ENCODE measurements at places on chromosomes 2 and 18. TPM values are rescaled to one million over a fixed set of nuclear protein-coding genes. Genes with fewer than 3 reads are reported as not detected.

The FBLN7 gene
- total RNA-seq: 5.8 TPM

DNA sequence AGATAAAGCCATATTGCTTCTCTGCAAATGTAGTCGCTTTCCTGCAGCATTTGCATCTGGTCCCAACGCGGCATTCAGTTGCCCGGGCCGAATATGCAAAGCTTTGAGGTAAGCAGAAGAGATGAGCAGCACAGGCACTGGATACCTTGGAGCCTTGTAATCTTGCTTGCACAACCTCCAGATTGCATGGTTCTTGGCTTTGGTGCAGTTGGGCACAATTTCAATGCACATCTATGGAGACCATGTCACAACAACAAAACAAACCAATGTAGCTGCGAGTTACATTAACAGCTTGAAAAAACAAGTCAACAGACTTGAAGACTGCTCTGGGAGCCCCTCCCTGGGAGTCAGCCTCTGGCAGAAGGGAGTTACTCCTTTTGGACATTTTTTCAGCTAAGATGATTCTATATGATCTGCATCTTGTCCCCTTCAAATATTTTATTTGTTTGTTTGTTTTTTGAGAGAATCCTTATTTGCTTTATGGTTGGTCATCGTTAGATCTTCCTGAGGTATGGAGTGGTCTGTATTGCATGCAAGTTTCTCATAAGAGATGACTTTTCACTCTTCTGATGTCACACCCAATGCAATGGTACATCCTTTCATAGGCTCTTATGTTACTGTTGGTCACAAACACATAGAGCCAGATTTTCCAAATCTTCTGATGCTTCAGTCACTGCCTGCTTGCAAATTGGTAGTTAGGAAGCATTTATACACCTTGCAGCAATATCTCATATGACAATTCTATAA, 113.5 kb downstream of the EFEMP1 start:
- H3K36me3 ChIP-seq: no peaks in the 10 kb centered on the region
- peaks cover 10% of the 10 kb centered on the region for H3K4me1 ChIP-seq
- H3K27me3 ChIP-seq: no peaks in the 10 kb centered on the region
- no peak overlapping the region for H3K27ac ChIP-seq
- H3K4me3 ChIP-seq: no peak overlapping the region
- DNase-seq: no peak

DNA sequence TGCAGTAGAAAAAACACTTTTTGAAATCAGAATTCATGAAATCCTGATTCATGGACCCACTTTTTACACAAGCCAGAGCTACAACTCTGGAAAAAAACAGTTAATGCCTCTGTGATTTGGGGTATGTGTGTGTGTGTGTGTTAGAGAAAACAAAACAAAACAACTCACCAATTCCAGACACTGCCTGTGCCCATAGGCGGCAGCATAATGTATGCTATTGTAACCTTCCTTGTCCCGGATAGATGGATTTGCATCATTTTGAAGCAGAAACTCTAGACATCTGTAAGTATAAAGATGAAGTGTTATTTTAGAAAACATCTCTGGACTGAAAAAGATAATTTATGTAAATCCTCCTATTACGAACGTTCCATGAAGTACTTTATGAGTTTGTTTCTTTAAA, 152.0 kb upstream of the PGAP1 start:
- H3K27ac ChIP-seq: no peak overlapping the region
- H3K36me3 ChIP-seq: no peaks in the 10 kb centered on the region
- H3K4me3 ChIP-seq: no peak overlapping the region
- no peak for DNase-seq

DNA sequence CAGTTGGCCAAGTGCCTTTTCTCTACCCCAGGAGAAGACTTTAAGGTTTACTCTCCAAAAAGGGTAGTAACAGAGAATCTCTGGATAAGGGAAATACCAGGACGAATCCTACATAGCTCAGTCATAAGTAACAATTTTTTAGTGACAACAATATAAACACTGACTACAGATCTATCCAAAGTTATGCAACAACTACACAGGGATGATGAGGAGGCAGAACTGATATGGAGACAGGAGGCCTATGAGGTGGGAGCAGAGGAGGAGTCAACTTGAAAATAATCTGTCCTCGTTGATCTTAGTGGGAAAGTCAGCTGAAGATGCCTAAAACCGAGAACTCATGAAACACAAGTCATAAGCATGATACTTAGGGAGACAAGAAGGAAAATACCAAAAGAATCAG, 40.2 kb downstream of the SLC35F5 start:
- H3K4me3 ChIP-seq: no peak overlapping the region
- no peak for DNase-seq
- peak overlapping the region; percentile 25 for H3K27ac ChIP-seq
- no peaks in the 10 kb centered on the region for H3K27me3 ChIP-seq
- H3K36me3 ChIP-seq: peaks cover 48% of the 10 kb centered on the region

GRCh38 chr2:198351647-198352046, 547.3 kb downstream of the PLCL1 start:
- H3K36me3 ChIP-seq: no peaks in the 10 kb centered on the region
- H3K27ac ChIP-seq: no peak overlapping the region
- DNase-seq: no peak

- H3K36me3 ChIP-seq: no peaks in the 10 kb centered on the region
- peaks cover 1% of the 10 kb centered on the region for H3K27me3 ChIP-seq
- DNase-seq: peak; percentile 87
- peaks cover 6% of the 10 kb centered on the region for H3K4me1 ChIP-seq
- H3K4me3 ChIP-seq: no peak overlapping the region
These were observed 27.8 kb upstream of the GAREM2 start for GRCh38 chr2:26144953-26145680.

The AMER3 gene
- total RNA-seq: not detected

DNA sequence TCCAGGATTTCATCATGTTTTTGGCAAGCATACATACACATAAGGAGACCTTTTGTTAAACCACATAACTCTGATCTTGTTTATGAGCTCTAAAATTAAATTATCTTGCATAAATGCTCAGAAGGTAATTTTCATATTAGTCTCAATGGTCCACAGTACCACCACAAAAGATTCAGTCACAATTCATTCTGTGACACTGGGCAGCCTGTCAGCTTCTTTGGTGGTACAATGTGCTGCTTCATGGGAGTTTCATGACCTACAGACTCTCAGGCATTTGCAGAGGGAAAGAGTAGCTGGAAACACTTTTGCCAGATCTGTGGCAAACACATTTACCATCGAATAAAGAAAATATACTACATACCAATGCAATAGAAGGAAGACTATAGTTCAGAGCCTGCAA, 51.3 kb upstream of the ZNF397 start:
- peaks cover 6% of the 10 kb centered on the region for H3K27me3 ChIP-seq
- no peak for DNase-seq
- H3K36me3 ChIP-seq: no peaks in the 10 kb centered on the region
- H3K4me3 ChIP-seq: no peak overlapping the region
- no peak overlapping the region for H3K27ac ChIP-seq

The APLF gene
- 10.0 TPM for total RNA-seq

DNA sequence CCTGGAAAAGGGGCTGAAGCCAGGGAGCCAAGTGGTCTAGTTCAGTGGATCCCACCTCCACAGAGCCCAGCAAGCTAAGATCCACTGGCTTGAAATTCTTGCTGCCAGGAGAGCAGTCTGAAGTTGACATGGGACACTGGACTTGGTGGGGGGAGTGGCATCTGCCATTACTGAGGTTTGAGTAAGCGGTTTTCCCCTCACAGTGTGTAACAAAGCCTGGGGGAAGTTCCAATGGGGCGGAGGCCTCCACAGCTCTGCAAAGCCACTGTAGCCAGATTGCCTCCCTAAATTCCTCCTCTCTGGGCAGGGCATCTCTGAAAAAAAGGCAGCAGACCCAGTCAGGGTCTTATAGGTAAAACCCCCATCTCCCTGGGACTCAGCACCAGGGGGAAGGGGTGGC, 144.4 kb downstream of the PTPRM start:
- no peak overlapping the region for H3K27ac ChIP-seq
- H3K4me3 ChIP-seq: no peak overlapping the region
- no peaks in the 10 kb centered on the region for H3K27me3 ChIP-seq
- no peaks in the 10 kb centered on the region for H3K36me3 ChIP-seq

DNA sequence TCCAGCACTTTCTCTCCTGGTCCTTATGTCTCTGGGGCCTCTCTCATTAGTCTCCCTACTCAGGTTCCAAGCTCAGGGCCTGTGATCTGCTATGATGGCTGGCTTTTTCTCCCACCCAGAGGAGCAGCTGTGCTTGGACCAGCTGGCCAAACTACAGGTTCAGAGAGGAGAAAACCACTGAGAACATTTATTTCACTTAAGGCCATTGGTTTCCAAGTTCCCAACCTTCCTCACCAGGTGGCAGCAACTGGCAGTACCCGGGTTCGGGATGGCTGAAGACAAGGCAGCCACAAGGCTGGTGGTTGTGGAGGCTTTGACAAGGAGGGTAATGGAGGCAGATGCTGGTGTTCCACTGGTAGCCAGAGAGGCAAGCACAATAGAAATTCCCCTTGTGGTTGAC, 29.9 kb upstream of the SELENOI start:
- no peaks in the 10 kb centered on the region for H3K4me1 ChIP-seq
- H3K27me3 ChIP-seq: peaks cover 19% of the 10 kb centered on the region
- no peak for DNase-seq
- H3K4me3 ChIP-seq: no peak overlapping the region

DNA sequence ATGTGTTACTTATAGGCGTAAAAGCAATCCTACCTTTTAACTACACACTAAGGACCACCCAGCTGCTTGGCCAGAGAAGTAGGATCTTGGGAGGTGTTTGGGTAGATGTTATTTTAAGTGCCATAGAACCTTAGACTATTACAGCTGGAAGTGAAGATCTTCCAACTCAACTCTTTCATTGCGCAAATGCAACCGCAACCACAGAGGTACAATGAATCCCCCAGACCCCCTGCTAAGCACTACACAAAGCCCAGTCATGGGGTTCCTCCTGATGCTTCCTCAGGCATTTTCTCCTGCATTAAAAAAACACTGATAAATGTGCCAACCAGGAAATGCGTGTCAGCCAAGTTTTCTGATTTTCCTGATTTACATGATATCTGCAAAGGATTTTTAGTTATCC, 246.0 kb downstream of the LRRTM1 start:
- no peaks in the 10 kb centered on the region for H3K4me1 ChIP-seq
- no peaks in the 10 kb centered on the region for H3K36me3 ChIP-seq
- H3K4me3 ChIP-seq: no peak overlapping the region
- no peak for DNase-seq
- H3K27ac ChIP-seq: no peak overlapping the region

The FOXI3 gene
- not detected for total RNA-seq

DNA sequence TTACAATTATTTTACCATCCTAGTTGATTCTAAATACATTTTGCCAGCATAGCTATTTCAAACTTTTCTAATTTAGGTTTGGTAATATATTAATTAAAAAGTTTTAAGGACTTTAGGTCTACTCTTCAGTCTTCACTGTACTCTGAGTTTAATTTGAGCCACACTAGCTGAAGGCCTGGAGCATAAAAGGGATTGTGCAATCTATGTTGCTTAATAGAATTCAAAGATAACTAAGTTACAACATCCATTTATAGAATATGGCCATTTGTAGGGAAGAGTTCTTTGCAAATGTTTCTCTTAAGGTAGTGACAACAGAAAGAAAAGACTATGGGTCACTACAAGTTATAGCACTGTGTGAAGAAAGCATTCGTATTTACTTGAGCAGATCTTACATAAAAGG, 702.2 kb upstream of the NRXN1 start:
- no peak overlapping the region for H3K4me3 ChIP-seq
- H3K36me3 ChIP-seq: no peaks in the 10 kb centered on the region
- DNase-seq: peak; percentile 41
- no peak overlapping the region for H3K27ac ChIP-seq
- H3K27me3 ChIP-seq: no peaks in the 10 kb centered on the region

- H3K27ac ChIP-seq: no peak overlapping the region
- H3K4me3 ChIP-seq: no peak overlapping the region
- DNase-seq: no peak
- no peaks in the 10 kb centered on the region for H3K4me1 ChIP-seq
- H3K36me3 ChIP-seq: no peaks in the 10 kb centered on the region
These were observed 52.3 kb downstream of the C18orf63 start for GRCh38 chr18:74367905-74368304.

DNA sequence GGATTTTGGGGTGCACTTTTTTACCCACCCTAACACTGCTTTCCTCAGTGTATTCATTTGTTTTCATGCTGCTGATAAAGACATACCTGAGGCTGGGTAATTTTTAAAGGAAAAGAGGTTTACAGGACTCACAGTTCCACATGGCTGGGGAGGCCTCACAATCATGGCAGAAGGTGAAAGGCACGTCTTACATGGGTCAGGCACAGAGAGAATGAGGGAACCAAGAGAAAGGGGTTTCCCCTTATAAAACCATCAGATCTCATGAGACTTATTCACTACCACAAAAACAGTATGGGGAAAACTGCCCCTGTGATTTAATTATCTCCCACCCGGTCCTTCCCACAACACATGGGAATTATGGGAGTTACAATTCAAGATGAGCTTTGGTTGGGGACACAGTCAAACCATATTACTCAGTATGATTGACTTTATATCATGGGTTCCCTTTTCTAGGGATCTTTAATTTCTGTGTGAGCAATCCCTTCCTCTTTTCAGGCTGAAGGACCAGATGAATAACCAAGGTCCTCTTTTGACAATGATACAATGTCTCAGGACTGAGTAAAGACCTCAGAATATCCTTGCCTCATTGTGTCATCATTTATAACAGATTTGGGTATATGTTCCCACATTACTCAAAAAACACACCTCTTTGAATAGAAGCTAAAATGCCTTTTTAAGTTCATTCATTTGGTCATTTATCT, 100.1 kb upstream of the TRIB2 start:
- H3K4me3 ChIP-seq: no peak overlapping the region
- H3K4me1 ChIP-seq: peaks cover 14% of the 10 kb centered on the region
- H3K27ac ChIP-seq: no peak overlapping the region
- DNase-seq: no peak

DNA sequence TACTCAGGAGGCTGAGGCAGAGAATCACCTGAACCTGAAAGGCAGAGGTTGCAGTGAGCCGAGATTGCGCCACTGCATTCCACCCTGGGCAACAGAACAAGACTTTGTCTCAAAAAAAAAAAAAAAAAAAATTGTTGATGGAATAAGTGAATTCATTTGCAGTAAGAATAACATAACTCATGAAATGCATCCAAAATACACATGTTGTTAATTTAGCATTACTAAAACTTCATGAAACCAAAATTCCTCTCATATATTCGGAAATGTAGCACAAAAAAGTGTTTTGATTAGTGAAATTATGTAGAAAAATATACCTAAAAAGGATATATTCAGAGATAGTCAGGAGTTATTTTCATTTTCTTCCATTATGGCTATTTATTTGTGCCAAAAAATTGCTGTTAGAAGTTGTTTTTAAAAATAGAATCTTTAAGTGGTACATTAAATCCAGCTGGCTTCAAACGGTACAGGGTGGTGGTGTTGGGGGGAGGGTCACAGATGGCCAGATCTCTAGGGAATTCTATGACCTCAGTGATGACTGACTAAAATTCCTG, 78.2 kb upstream of the UGP2 start:
- H3K27ac ChIP-seq: peak overlapping the region; percentile 69
- no peak for DNase-seq
- H3K36me3 ChIP-seq: no peaks in the 10 kb centered on the region
- no peaks in the 10 kb centered on the region for H3K27me3 ChIP-seq

- no peak overlapping the region for H3K4me3 ChIP-seq
- peaks cover 14% of the 10 kb centered on the region for H3K4me1 ChIP-seq
- no peak for DNase-seq
- no peaks in the 10 kb centered on the region for H3K27me3 ChIP-seq
These were observed 11.1 kb downstream of the STAMBP start for GRCh38 chr2:73839653-73840411.
